ENCODE measurements at places on chromosomes 7 and 10.

DNA sequence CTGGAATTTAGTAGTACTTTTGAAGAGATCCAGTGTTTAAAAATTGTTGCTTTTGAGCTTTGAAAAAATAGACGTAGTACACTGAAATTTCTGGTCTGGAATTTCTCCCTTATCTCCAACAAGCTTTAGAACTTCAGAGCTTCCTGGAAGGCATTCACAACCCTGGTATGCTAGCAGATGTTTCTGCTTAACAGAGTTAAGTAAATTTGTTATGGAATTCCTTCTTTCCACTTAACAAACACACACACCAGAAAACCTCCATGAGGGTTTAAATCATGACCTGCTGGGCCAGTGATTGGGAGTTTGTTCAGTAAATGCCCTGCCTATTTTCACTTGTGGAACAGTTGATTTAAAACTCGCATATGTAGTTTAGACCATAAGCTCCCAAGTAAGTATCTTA lies 13.7 kb downstream of the ASB15 start:
- peak; percentile 49 for DNase-seq

GRCh38 chr7:19144661-19145433 lies at the start of gene FERD3L:
Gene FERD3L, minus strand, starts transcription at chr7:19145421. Its CDS starts 59 bp downstream, at chr7:19145362.
- DNase-seq, result no peak

- peak; percentile 71 for DNase-seq
Measured at GRCh38 chr7:102433219-102434038, at the start of gene ORAI2. Gene ORAI2, plus strand, starts transcription at chr7:102433575. Its CDS starts 5,382 bp downstream, at chr7:102438957.

DNA sequence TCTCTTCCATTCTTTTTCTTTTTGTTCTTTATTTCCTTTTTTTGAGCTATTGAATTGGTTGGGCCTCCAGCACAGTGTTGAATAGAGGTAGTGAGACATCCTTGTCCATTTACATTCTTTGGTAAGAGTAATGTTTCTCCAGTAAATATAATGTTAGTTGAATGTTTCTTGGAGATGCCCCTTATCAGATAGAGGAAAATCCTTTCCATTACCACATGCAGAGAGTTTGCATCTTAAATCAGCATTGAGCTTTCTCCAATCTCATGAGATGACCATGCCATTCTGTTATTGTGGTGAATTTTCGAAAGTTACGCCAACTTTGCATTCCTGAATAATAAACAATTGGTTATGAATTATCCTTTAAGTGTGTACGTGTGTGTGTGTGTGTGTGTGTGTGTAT lies 127.7 kb downstream of the DNAH11 start:
- DNase-seq, result no peak

DNA sequence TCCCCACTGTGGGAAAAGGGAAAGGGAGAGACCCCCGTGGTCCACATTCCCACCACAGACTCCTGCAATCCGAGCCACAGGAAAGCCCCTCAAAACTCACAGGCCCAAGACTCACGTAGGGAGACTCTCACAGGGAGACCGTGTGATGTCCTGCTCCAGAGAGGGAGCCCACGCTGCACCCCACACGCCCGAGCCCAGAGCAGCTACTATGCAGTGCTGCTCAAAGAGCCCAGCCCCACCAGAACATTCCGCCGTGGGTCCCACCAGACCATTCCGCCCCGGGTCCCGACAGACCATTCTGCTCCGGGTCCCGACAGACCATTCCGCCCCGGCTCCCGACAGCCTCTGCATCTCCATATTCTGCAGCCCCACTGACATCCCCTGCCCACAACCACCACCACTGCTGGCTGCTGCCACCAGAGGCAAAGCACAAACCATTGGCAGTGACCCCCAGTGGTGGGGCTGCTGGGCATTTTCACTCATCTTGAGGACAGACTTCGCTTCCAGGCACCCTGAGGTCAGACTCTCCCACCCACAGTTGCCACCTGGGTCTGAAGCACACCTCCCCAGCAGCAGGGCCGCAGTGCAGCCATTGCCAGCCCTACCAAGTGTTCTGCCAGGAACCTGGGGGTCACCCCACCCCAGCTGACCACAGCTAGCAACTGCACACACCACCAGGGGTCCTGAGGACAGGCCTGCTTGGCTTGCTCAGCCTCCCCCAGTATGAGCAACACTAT lies 625.4 kb upstream of the FOXK1 start:
- no peak for DNase-seq

GRCh38 chr10:71343392-71343773 lies 24.3 kb downstream of the SLC29A3 start:
- no peak for DNase-seq

- no peak for DNase-seq
Measured at GRCh38 chr7:55556031-55556430, 16.3 kb downstream of the VOPP1 start.

- no peak for DNase-seq
Measured at GRCh38 chr7:25478925-25479324, 250.6 kb upstream of the NPVF start.

DNA sequence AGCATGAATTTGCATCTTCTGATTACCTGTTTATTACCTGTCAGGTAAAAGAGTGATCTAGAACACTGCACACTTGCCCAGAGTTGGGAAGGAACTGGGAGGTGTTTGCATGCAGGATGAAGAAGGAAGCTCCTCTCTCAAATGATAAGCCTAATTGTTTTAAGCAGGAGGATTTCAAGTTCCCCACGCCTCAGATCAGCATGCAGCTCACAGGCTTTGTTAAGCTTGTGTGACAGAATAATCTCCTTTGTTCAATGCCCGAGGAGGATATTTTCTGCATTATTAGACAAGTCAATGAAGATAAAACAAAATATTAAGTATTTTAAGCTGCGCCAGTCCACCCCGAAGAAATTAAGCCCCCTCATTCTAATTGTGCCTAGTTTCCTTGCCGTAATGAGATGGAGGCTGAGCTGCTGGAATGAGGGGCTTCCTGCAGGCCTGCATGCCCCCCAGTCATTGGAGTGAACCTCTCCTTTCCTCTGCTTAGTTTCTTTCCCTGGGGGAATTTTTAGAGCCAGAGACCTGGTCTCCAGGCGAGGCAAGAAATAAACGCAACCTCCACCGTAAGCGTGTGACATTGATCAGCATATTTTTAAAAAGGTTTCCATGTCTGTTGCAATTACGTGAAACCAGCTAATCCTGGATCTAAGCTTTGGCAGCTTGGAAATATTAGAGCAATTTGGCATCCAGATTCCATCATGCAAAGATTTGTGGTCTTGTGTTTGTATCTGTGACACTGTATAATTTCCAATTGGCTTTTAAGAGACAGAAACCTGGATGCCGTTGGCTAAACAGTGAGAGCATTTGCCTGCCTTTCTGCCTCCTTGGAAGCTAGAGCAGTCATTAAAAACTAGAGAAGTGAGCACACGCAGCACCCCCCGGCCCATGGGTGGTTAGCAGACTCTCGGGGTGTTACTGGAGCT lies 376.0 kb downstream of the GALNT17 start:
- no peak for DNase-seq

DNA sequence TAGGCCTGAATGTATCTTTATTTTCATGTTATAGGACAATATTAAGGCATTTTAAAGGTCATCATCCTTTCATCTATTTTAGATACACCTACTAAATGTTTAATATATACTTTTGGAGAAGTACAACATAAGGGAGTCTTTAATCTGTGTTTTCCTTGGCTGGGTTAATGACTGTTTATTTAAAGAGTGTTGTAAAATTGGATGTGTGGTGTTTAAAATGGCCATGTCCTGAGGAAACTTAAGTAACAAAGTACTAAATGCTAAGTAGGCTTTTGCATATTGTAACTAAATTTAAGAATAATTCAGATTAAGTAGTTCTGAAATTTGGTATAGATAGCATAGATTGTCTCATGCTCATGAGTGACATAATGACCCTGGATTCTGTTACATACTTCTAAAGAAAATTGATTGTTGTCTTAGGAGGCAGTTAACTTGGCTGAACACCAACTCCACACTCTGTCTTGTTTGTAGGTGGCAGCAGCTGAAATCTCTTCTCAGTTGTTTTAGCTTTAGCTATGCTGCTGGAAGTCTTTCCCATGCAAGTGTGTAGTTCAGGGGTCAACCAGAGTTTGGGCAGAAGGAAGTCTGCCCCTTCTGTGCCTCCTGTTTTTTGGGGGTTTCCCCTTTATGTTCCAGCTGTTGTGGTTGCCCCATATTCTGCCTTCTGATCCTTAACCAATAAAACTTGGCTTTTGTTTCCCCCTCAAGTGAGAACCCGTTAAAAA lies 29.2 kb downstream of the DLD start:
- no peak for DNase-seq

DNA sequence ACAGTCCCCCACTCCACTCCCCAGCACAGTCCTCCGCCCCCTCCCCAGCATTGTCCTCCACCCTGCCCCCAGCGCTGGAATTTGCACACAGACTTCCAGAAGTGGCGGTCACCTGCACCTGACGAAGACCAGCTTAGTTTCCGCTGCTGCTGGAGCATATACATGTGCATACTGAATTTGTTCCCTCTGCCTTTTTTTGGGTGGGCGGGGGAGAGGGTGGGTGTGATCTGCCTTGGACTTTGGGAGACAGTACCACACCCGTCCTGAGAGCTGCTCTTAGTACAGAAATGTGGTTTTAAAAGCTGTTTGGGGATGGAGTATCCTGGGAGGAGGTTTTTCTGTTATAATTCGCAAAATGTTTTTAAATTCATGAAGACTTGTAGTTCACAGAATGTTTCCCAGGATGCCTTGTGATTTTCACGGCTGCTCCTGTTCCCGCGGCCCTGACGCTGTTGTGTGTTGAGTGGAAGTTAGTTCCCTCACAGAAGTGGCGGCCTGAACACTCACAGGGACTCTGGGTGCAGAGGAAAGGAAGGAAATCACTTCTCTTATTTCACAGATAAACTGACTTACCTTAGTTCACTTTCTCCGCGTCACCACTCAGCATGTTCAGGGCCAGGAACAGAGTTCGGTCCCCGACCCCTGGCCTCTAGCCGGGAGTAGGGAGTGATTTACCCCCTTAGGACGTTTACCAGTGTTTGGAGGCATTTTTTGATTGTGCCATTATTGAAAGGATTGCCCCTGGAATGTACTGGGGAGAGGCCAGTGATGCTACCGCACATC lies 18.6 kb downstream of the PFKP start:
- DNase-seq, result no peak

GRCh38 chr10:133079836-133080682 lies 7.7 kb upstream of the ADGRA1 start:
- no peak for DNase-seq

DNA sequence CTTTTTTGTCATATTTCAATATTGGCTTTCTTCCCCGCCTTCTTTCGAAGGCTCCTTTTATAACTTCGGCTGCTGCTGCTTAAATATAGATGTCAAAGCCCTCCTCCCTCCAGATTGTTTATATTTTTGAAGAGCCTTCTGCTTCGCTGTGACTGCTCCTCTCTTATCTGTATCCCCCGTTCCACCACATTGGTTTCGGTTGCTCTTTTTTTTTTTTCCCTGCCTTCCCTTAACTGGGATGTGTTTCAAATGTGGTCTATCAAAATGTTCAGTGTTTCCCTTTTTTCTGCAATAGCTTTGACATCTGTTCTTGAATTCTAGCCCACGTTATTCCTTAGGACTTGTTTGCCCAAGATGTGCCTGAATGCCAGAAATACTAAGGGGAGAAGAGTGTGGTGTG lies 96.4 kb downstream of the CUX1 start:
- no peak for DNase-seq

DNA sequence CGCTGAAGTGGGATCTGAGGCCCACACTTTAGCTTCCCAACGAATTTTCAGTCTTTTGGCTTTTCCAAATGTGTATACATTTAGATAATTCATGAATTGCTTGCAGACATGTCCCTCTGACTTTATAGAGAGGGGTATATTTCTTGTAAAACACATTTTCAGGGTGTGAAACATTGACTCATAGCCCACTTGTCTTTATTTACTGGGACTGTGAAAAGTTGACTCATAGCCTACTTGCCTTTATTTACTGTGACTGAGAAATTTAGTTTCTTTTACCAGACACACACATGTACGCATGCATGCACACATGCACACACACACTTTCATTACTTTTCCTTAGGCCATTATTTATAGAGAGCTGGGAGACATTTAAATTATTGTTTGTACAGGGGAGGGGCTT lies 79.1 kb downstream of the VTI1A start:
- DNase-seq, result peak; percentile 4

DNA sequence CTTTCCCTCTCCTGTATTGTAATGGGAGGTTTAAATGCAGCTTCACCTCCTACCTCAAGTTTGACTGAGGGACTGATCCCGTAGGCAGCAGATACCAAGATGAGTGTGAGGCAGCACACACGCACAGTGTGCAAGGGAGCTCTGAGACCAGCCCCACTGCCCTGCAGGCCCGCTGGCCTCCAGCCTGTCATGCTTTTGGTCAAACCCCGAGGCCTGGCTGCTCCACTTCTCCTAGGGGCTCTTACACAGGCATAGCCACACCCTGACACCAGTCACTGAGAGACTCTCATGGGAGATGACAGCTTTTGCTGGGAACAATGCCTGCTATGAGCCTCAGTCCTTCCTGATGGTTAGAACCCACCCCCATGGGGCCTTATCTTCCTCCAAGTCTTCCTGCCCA lies 27.6 kb downstream of the DRGX start:
- peak; percentile 19 for DNase-seq

- DNase-seq, result no peak
Measured at GRCh38 chr7:107936312-107936711, 45.3 kb downstream of the DLD start.

GRCh38 chr10:121661451-121661851 lies 63.2 kb upstream of the FGFR2 start:
- no peak for DNase-seq

GRCh38 chr7:54944179-54944578 lies 74.6 kb upstream of the EGFR start:
- DNase-seq, result peak; percentile 46

DNA sequence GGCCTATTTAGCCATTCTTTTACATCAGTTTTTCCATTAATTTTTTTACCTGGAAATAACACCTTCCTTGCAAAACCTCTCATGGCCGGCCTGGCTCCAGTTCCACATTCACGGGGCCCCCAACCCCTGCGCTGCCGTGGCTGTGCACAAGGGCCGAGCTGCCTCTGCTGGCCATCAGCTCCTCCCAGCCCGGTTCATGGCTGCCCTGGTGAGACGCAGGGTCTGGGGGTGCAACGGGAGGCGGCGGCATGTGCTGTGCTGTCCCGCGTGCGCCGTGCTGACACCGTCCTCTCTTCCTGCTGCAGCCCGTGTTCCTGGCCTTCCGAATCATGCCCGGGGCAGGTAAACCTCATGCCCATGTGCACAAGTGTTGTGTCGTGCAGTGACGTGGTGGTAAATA lies 4.4 kb downstream of the NKX6-2 start:
- DNase-seq, result no peak

All from fibroblast of skin of back (primary cell).